Left lung (tissue), 14 donors: ENCODE measurements at places on chromosomes 3 and 15.

DNA sequence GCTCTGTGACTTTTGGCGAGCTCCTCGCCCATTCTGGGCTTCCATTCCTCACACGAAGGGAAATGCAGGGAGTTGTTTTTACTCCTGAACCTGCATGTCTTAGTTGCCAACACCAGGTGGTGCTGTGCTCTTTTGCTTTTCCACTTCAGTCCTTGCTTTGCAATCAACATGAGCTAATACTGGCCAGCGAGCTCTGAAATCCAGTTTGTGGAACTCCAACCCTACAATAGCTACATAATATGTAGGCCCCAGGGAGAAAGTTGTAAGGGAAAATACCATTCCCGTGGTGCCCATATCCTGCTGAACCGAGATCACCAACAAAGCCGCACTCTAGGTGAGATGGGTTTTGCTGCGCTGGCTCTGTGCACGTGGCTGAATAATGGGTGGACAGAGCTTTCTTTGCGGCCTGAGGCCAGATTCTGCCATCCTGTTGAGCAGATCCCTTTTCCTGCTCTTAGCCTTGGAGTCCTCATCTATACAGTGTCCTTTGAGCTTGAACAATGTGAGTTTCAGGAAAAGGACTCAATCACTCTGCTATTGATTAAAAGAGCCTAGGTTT is 25.0 kb downstream of the LSM3 start:
- DNase-seq: no peak

GRCh38 chr15:31390777-31391486 is 64.3 kb downstream of the KLF13 start:
- peak; percentile 67 for DNase-seq

DNA sequence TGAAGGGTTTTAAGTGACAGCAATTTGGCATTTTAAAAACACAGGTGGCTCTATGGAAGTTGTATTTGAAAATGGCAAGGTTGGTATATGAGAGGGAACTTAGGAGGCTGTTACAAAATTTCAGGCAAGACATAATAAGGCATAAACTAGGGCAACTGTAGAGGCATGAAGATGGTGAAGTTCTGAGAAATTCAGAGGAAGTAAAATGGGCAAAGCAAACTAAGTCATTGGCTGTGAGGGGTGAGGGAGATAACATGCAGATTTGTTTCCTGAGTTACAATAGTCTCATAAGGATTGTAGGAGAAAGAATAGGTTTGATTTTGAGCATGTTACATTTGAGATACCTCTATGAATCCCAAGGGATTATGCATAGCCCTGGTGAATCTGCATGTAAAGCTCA is 302.9 kb upstream of the ARHGEF26 start:
- no peak for DNase-seq

GRCh38 chr15:97718509-97718908 is 242.0 kb upstream of the ARRDC4 start:
- no peak for DNase-seq

DNA sequence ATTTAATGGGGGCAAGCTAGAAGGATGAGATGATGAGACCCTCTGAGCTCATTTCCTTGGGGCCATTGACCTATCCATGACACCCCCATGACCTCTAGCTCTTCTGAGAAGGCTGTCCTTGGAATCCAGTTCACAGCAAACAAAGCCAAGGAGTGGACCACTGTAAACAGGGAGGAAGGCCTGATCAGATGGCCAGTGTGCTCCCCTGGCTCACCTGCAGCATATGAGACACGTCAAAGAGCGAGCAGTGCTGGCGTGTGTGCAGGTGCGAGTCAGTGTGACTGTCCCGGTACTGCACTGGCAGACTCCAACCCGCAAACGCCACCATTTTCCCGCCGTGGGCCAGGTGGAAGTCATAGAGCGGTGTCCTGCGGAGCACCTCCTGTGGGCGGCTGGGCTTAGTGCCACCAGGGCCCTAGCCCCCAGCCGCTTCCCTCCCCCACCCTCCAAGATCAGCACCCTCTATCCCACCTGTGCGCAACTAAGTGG is 339 bp downstream of the AMT start:
- DNase-seq: no peak

DNA sequence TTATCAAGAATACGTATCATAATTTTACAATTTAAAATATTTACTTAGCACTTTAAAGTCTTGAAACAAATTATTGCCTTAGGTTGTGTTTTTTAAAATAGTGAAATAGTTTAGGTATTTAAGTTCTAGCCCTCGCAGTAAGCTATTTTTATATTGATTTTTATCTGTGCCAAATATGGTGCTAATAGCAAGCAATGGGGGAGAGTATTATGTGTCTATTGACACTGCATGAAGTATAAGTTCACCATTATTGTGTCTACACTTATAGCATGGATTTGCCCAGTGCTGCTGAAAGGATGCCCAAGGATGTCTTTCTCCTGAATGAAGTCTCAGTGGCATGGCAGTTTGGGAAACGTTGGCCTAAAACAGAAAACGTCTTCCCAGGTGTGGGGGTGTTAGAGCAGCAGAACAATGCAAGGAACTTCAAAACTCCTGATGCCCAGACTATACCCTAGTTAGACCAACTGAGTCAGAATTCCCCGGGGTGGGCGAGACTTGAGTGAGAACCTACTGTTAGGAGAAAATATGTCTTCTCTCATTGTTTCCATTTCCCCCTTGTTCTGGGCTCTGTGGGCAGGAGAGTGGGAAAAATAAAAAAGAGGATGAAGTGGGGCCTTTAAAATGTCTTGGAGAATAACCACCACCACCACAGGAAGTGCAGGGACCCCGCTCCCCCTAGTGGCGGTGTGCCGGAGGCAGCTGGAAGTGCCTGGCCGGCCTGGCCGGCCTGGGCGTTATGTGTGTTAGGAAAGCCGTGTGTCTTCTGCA is 104.2 kb upstream of the SLC7A14 start:
- peak; percentile 88 for DNase-seq

DNA sequence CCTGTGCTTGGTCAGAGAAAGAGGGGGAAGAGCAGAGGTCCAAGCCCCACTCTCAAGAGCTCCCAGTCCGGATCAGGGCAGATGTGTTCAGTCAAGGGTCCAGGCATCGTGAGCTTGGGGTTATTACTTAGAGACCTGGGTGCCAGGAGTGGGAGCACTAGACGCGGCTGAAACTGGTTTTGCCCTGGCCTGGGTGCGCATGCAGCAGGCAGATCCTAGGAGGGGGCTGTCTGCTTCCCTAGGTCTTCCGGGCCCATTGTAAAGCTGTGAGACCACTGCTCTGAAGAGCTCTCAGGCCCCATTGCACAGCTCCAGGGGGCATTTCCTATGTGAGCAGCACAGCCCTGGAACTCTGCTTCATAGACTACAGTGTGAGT is 204.9 kb upstream of the LINGO1 start:
- DNase-seq: no peak

DNA sequence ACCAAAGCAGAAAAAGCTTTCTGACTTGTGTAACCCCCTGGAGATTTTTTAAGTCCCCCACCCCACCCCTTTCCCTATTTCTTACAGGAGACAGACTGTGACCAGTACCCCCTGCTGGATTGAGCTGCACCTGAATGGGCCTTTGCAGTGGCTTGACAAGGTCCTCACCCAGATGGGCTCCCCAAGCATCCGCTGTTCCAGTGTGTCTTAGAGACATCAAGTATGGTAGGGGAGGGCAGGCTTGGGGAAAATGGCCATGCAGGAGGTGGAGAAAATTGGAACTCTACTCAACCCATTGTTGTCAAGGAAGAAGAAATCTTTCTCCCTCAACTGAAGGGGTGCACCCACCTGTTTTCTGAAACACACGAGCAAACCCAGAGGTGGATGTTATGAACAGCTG is 64.1 kb downstream of the AAGAB start:
- DNase-seq: no peak

GRCh38 chr3:143952569-143953072 is 19.0 kb upstream of the DIPK2A start:
- DNase-seq: no peak
